GM13976 (cell line): ENCODE measurements at places on chromosomes 6 and 20.

DNA sequence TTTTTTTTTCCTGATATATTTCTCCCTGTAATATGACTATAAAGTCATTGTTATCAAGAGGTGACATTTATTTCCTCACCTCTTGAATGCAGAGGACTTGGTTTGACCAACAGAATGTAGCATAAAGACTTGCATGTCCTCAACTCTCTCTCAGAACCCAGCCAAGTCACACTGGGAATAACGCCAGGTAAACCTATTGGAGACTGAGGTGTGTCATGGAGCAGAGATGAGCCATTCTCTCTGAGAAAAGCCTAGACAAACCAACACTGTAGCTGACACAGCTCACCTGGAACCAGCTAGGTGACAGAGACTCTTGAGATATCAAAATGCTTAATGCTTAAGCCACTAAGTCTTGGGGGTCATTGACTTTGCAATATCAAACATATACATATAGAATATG lies 533.6 kb downstream of the HAO1 start:
- DNase-seq = no peak

- DNase-seq = no peak
These were observed 12.9 kb upstream of the RBL1 start for GRCh38 chr20:37108676-37109075.

DNA sequence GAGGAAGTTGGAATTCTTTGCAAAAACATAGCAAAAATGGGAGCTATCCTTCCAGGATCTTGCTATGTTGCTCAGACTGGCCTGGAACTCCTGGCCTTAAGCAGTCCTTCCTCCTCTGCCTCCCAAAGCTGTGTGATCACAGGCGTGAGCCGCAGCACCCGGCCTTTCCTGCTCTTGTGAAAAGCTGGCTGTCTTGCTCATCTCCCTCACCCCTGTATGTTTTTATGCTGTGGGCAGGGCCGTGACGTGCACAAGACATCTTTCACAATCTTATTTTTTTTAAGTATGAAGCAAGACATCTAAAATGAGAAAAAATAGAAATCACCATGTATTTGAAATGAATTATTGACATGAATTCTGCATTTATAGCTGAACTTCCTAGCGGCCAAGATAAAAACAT lies 110.4 kb downstream of the SAMD5 start:
- DNase-seq = no peak

DNA sequence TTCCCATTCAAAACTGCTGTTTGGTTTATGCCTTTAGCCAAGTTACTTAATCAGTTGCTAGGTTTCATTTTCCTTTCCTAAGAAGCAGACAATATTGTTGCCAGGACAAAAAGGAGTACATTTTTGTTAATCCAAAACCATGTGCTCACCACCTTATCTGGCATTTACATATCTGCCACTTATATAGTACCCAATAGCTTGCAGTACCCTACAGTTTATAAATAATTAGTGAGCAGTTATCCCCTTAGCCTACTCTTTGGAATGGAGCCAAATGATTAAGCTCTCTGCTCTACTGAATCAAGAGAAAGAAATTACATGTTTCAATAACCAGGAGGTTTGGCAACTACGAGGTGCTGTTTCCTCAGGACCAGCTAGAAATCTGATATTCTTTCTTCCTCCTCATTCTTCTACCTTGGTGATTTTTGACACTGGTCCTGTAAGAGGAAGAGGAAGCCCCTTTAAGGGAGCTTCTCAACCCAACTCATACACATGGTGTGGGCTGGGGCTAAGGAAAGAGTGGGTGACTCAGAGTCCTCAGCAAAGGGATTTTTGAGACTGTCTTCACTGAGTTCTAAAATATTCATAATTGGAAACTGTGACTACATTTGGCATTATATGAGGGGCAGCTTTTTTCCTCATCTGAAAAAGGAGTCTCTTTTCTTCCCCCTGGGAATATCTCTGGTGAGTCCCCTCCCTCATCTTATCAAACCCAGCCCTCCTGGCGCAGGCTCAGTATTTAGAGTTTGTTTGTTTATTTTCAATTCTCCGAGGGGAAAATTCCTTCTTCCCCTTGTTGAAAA lies 1.5 kb downstream of the ZNFX1 start:
- DNase-seq = peak; percentile 69

GRCh38 chr20:41004531-41005360 lies 23.9 kb upstream of the TOP1 start:
- DNase-seq = no peak

GRCh38 chr6:7902221-7902620 lies 8.4 kb downstream of the TXNDC5 start:
- no peak for DNase-seq

DNA sequence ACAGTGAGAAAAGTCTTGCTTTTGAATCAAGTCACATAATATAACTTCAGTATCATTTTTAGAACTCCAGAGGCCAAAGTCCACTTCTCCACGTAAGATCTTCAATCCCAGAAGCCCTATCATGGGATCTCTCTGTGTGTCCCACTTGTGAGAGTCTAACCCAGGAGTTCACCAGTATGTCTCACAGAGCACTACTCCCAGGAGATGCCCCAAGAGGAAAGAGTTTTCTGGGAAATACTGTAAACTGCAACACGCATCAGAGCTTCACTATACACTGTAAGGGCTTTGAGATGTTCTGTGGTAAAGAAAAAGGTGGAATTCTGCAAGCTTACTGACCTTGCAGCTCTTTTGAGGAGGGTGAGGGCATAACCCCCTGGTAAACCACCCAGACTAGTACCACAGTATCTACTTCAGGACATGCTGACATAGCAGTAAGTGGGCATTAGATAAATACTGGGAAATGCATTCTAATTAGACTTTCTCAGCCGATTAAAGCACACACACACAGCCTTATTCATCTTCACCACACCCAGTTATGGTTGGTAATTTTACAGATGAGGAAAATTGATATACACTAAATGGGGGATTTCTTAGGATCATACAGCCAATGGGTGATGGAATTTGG lies 12.3 kb downstream of the DCBLD1 start:
- DNase-seq = no peak

DNA sequence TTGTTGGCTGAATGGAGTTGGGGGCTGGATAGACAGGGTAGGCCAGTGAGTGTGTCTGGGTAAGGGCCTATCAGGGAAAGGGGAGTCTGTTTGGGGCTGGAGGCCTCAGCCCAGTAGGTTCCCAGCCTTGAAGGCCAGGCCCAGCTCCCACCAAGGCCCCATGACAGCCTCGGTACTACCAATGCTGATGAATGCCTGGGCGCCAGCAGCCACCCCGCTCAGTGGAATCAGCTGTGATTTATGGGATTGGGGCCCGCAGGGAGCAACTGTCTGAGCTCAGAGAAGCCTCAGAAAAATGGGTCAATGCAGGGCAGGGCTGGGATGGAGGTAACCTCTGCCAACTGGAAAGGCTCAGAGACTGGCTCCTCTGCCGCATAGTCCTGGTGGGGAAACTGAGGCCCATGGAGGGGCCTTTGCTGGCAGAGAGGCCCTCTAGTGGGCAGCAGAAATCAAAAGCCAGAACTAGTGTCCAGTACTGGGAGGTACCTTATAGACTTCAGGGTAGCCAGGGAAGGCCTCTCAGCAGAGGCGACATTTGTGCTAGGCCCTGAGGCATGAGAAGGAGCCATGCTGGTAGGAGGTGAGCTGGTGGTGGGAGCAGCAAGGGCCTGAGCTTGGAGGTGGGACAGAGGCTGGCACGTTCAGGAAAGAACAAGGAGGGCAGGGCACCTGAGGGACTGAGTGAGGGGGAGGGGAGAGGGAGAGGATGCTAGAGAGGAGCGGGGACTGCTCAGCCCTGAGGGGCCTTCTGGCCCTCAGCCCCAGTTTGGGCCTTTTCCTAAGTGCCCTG lies 36.4 kb downstream of the DLGAP4 start:
- no peak for DNase-seq

DNA sequence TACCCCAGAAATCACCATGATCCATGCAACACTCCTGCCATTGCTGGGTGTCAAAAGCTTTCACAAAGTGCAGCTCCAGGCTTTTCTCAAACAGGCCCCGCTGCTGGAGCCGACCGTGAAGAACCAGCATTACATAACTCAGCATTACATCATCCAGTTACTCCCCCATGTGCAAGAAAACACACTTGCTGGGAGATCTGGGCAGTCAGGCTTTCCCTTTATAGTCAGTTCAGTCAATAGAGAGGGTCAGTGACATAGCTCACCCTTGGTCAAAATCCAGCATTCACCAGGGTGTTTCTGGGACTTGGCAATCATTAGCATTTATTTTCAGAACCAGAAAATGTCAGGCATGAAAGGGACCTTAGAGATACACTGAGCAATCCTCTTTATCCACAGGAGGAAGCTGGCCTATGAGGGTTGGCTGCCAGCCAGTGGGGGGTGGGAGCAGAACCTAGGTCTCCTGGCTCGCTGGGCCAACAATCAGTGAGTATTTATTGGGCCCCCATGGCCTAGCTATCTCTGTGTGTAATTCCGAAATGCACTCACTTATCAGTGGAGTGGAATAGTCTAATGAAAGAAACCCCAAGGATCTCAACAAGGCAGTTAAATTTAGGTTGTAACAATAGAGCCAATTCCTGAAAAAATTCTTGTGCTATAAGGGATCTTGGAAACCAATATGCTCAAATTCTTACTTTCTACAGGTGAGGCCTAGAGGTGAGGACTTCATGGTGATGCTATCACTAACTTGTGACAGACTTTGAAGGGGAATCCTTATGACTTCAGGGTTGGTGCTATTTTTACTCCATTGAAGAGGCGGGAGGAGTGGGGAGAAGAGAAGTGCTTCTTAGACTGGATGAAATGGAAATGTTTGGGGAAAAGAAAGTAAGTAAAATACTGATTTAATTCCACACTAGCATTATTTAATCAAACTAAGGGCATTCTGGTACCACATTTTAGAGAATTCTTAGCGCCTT lies 54.6 kb downstream of the LYRM4 start:
- no peak for DNase-seq

- DNase-seq = peak; percentile 59
These were observed 132.2 kb downstream of the GPX5 start for GRCh38 chr6:28657769-28658465.

DNA sequence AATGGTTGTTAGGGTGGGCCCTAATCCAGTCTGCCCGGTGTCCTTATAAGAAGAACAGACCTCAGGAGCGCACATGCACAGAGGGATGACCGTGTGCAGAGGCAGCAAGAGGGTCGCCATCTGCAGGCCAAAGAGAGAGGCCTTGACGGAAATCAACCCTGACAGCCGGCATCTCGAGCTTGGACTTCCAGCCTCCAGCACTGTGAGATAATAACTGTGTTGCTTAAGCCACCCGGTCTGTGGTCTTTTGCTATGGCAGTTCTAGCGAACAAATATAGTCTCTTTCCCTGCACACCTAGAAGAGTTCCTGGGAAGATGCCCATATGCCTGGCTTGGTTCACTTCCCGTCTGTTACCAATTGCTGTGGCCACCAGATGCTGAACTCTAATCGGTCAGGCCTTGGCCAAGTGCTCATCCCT lies 35.3 kb upstream of the PTGIS start:
- no peak for DNase-seq

GRCh38 chr6:158253248-158253647 lies 59.0 kb upstream of the TULP4 start:
- no peak for DNase-seq

DNA sequence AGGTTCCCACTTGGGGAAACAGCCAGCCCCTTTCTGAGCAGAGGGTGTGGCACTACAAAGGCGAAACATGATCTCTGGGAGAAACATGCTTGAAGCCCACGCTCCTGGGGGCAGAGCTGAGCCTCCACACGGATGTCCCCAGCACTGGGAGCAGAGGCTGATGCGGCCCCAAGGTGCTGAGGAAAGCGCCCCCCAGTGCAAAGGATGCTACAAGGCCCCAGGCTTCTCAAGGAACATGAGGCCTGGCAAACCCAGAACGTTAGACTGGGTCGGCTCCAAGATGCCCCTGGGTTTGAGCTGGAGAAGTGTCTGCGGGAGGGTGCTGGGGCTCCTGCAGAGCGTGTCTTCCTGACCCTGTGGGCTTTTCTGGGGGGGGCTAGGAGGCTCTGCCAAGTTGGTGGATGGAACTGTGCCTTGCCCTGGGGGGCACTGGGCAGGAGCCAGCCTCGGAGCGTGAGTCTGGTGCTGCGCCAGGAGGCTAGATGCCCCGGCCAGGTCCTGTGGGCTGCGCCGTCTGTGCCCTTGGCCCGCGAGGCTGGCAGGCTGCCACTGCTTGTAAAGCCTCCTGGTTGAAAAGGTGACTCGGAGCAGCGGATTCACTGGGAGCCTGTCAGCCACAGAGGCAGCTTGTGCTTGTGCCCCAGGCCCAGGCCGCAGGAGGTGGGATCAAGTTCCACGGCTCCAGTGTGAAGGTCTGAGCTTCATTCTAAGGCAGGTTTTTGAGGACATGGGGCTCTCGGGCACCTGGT lies 8.1 kb downstream of the SYNJ2 start:
- DNase-seq = no peak

GRCh38 chr20:4932061-4932460 lies 69.2 kb downstream of the SLC23A2 start:
- no peak for DNase-seq

DNA sequence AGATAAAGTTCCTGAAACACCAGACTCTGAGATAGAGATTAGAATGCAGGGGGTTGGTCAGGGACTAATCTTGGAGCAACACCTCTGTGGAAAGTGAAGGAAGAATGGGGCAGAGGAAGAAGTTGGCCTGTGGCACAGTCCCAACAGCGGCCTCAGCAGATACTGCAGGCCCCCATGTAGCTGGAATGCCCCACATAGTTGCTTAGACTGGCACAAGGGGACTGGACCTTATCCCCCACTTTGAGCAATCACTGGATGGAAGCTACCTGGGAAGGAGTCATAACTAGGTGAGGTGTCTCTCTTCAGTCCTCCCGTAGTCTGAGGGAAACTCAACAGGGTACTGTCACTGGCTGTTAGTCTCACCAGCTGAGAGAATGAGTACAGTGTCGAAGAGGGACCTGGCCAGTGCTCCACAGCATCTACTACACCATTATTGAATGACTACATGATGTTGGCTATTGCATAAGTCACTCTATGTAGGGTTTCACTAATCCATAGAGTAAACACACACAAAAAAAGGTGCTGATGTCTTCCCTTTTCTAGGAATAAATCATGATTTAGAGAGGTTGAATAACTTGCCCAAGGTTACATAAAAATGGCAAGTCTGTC lies 47.5 kb downstream of the ADGRG6 start:
- no peak for DNase-seq

DNA sequence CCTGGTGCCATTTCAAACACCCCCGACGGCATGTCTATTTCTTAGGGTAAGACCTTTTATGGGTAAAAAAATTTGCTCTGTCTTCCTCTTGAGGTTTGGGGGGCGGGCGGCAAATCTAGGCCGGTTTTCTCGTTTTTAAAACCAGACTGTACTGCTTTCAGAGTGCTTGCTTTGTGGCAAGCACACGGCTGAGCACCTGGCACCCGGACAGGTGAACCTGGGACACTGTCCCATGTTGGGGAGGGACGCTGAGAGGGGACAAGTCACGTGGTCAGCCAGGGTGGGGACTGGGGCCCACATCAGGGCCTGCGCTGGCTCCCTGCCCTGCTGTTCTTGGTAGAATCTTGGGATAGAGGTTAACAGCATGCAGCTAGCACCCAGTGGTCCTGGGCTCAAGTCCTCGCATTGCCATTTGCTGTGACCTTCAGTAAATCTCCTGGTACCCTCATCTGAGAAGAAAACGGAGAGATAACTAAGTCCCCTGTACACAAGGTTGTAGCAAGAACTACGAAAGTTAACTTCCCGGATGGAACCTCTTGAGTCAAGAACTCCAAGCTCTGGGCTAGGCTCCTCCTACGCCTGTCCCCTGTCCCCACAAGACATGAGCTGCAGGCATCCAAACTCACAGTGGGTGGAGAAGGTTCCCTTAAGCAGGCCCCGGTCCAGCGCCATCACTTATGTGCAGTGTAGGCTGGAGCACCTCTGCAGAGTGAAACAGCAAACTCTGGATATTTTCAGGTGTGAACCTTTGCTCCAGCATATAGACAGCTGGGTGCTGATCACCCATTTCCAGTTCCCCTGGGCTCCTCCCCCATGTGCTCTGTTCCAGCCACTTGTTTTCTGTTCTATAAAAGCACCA lies 41.7 kb downstream of the PMEPA1 start:
- DNase-seq = no peak

- no peak for DNase-seq
These were observed 177.2 kb upstream of the DTNBP1 start for GRCh38 chr6:15839969-15840541.
